Fibroblast of skin of scalp (primary cell): ENCODE measurements at places on chromosomes 5 and 9.

DNA sequence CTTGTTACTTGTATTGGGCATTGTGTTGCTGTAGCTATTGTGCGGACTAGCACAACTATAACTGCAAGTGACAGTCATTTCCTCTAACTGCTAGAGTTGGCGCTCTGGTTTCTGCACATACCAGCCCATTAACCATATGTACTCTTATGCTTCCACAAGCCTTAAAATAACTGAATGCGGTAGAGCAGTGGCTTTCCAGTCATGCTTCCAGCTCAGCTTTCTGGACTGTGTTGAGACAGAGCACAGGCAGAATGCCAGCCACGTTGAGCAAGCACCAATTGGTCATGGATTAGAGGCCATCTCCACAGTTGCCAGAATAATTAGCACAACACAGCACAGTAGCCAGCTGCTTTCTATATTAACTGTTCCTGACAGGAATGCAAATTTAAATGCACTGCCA is 12.2 kb downstream of the INVS start:
- peak; percentile 97 for DNase-seq

GRCh38 chr9:133759946-133760345 is 21.8 kb upstream of the SARDH start:
- no peak for DNase-seq

DNA sequence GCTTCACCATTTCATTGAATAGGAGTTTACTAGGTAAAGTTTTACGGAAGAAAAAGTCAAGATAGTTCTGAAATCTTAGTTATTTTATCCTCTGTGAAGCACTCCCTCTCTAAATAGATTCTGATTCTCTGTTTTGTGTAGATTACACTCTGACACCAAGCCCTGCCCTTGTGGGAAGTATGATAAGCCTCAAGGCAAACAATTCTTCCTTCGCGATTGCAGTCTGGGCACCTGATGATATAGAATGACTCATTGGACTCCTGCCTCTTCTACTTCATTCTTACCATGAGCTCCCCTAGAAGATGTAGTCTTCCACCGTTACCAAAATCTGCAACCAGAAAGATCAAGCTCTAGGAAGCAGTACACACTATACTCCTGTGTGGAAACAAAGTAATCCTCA is 626.9 kb upstream of the PTGER4 start:
- DNase-seq, result no peak

DNA sequence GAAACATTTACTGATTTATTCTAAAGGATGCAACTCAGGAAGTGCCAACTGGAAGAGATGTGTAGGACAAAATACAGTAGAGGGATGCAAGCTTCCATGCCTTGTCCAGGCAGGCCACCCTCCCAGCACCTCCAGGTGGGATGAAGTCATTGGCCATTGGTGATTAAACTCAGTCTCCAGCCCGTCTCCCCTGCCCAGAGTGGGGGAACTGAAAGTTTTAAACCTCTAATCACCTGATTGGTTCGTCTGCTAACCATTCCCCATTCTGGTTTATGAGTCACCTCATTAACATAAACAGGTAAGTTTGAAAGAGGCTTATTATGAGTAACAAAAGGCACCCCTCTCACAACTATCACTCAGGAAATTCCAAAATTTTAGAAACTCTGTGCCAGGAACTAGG is 8.1 kb downstream of the TNFAIP8 start:
- no peak for DNase-seq
